ENCODE measurements at places on chromosomes 7 and 10.

- no peak for DNase-seq
These were observed 98.2 kb downstream of the PCDH15 start for GRCh38 chr10:54702583-54703485.

- DNase-seq: no peak
These were observed 310.2 kb downstream of the AUTS2 start for GRCh38 chr7:69908454-69908853.

GRCh38 chr7:114415064-114415989 lies 712 bp downstream of the FOXP2 start:
- DNase-seq: no peak

DNA sequence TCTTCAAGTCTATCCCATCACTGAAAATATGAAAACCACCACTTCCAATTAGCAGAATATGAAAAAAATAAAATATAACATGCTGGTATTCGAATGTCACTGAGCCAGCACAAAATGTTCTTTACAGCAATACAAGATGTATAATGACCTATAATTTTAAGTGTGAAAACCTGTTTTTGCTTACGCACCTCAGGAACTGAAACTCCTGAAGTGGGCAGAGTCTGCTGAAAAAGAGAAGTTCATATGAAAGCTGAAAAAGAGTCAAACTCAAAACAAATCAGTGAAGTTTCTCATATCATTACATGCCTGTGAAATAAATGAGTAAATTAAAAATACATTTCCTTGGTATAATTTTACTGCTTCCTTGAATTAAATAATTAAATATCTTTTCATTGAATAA lies 272.5 kb downstream of the DGKB start:
- DNase-seq: no peak

GRCh38 chr10:90779548-90779947 lies 78.3 kb downstream of the HTR7 start:
- DNase-seq: no peak

GRCh38 chr7:33449847-33450246 lies 320.5 kb downstream of the BBS9 start:
- DNase-seq: no peak

GRCh38 chr10:105952153-105952552 lies 1212.4 kb downstream of the SORCS1 start:
- no peak for DNase-seq

DNA sequence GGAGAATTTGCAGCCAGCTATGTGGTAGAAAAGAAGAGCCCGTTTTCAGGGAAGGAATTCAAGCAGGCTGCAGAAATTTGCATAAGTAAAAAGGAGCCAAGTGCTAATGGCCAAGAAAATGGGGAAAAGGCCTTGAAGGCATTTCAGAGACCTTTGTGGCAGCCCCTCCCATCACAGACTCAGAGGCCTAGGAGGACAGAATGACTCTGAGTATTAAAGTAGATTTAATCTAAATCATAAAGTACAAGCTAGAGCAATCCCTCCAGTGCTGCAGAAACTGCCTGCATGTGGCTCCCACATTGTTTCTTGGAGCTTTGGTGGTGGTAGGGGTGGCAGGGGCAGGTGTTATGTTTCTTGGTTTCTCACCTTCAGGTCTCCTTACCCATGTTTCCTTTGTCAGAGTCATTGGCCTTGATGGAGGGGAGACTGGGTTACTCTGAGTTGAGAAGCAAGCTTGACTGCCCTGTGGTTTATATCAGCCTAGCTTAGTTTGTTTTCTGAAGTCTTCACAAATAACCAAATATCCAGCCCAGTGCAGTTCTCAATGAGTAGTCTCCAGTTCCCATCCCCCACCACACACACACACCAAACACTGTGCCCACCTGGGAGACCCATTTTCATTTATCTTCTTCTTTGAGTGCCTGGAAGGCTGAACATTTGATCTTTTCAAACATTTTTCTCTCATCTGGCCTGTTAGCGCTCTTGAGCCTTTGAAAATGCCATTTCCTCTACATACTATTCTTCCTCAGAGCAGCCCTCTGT lies 34.5 kb downstream of the ITPRIP start:
- no peak for DNase-seq

DNA sequence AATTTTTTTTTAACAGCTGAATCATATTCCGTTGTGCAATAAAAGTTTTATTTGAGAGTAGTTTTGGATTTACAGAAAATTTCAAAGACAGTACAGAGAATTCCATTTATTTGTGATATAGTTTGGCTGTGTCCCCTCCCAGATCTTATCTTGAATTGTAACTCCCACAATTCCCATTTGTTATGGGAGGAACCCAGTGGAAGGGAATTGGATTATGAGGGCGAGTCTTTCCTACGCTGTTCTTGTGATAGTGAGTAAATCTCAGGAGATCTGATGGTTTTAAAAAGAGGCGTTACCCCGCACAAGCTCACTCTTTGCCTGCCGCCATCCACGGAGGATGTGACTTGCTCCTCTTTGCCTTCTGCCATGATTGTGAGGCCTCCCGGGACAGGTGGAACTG lies 228.0 kb upstream of the MAGI2 start:
- DNase-seq: no peak

- no peak for DNase-seq
These were observed 4.3 kb downstream of the KIF5B start for GRCh38 chr10:32051926-32052325.

All from activated CD4-positive, alpha-beta T cell treated with anti-CD3 and anti-CD28 coated beads for 24 hours (primary cell).